ENCODE measurements at places on chromosomes 7 and 10.

- no peak for DNase-seq
Observed at GRCh38 chr10:128003521-128003920, 96.6 kb downstream of the PTPRE start.

DNA sequence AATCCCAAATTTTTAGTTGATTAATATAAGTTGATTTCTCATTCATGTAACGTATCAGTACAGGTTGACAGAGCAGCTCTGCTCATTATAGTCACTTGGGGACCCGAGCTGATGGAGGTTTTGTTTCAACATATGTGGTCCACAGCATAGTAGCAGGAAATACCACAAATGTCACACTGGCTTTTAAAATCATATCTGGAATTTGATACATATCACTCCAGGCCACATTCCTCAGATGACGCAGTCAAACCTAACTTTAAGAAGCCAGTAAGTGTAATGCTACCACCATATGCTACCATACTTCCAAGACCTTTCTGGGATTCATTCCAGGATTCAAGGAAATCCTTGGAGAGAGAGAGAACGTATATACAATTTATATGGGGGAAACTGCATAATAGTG is 156.3 kb downstream of the PHF14 start:
- no peak for DNase-seq

DNA sequence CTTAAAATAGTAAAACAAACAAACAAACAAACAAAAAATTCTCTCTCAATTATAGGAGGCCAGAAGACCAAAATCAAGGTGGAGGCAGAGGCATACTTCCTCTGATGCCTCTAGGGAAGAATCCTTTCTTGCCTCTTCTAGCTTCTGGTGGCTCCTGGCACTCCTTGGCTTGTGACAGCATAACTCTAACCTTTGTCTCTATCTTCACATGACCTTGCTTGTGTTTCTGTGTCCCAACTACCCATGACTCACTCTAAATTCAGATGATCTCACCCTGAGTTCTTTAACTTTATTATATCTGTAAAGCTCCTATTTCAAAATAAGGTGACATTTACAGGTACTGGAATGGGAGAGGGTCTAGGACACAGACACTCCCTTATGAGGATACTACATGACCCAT is 88.3 kb upstream of the ANTXRL start:
- DNase-seq, result no peak

DNA sequence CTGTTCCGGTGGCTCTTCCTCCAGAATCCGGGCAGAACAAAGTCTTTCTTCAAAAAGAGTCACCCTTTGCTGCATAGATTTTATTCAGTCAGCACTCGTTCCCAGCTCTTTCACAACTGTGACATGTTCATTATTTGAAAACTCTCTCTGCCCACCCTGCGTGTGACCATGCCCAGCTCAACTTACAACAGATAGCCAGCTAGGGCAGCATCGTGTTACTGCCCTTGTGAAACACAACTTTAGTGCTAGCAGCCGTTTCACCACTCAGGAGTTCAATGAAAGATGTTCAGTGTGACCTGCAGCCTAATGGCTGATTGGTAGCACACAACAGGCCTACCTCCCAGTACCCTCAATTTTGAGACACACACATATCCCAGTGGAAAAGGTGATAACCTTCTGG is 57.9 kb downstream of the ZNF438 start:
- no peak for DNase-seq

GRCh38 chr10:95873651-95874050 is 34.1 kb upstream of the CC2D2B start:
- DNase-seq, result no peak

DNA sequence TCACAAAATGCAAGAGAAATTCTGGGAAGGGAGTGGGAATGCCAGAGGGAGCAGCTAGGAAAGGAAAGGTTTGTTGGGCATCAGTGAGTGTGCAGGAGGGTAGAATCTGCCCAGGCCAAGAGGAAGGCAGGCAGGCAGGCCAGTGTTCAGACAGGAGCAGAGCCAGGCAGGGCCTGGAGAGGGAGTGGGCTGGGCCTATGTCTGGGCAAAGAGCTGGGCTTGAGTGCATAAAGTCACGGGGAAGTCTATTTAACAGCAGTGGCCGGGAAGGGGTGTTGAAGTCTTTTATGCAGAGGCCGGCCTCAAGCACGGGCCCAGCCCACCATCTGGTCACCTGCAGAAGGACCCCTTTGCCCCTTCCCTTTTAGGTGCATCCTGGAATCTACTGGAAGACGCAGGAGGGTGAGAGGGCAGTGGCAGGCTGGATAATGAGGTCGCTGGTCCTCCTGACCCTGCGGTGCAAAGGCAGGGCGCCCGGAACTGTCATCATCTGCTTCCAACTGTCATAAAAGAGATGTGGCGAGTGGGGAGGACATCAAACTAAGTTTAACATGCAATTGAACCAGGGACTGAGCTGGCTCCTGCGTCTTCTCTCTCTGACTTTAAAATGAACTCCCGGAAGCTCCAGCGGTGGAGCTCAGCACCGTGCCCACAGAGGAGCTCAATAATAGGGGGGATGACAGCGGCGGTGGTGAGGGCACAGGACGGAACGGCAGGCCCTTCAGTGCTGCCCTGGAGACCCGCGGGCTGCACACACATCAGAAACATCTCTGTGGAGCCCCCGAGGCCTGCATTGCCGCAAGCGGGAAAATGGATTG is 29.5 kb downstream of the CARD11 start:
- no peak for DNase-seq

GRCh38 chr7:47940088-47941013 is 7.9 kb downstream of the PKD1L1 start:
- DNase-seq, result no peak

DNA sequence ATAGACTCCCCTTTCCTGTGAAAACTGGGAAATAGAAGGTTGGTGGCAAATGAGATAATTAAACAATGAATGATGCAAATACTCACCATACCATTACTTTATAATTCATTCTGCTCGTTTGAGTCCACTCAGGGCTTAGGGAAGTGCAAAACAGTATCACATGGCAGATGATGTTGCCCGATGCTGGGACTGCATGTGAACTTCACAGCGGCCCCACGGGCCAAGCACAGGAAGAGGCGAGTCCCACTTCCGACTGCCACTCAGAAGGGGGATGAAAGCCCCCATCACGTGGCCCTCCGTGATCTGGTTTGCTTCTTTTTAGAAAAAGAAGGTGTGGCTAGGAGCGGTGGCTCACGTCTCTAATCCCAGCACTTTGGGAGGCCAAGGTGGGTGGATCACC is 71.5 kb downstream of the PRPF18 start:
- no peak for DNase-seq

DNA sequence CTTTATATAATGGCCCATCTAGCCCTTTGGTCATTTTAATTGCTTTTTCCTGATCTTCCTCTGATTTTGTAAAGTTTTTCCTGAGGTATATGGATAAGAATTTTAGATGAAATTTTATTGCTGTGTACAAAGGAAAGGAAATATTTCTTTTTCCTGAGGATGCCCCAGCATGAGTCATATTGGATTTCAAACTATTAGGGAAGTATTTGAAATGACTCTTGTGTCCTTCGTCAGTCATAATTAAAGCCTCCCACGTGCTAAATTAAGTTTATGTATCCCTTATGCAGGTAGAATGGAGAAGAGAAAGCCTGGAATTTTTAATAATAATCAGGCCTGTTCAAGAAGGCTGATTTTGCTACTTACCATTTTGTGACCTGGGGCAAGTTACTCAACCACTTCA is 82.6 kb upstream of the GLI3 start:
- DNase-seq, result no peak

GRCh38 chr10:10642751-10643150 is 374.9 kb upstream of the CELF2 start:
- no peak for DNase-seq

DNA sequence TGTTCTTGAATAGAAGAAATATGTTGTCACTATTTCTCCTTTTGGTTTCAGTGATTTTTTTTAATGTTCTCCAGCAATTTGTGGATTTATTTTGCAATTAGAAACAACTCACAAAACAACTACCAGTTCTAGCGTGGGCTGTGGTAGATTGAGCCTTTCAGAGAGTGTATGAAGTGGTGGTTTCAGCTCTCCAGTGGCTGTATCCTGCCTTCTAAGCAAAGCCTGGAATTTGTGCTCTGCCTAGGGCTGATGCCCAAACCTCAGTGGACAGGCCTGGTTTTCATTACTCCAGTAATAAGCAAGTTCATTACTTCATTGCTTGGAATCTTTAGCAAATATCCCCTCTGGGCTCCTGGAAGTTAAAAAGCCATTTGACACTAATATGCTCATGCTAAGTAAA is 35.9 kb downstream of the APBB1IP start:
- DNase-seq, result no peak

DNA sequence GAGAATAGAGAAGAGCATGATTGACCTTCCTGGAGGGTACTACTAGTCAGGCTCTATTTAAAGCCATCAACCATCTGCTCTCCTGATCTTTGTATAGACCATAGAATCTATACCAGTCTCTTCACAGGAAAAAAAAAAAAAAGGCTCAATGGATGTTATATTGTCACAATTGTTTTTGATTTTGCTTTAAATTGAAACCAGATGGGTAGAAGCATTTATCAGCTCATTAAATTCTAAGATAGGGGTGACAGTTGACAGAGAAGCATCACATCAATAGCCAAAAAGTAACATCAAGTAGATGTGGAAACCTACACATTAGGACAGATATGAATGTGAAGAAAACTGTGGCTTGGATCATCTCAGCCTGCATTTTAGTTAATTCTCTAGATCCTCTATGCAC is 558.9 kb upstream of the MBL2 start:
- no peak for DNase-seq

- DNase-seq, result no peak
Observed at GRCh38 chr7:78159545-78159944, 361.0 kb downstream of the PHTF2 start.

DNA sequence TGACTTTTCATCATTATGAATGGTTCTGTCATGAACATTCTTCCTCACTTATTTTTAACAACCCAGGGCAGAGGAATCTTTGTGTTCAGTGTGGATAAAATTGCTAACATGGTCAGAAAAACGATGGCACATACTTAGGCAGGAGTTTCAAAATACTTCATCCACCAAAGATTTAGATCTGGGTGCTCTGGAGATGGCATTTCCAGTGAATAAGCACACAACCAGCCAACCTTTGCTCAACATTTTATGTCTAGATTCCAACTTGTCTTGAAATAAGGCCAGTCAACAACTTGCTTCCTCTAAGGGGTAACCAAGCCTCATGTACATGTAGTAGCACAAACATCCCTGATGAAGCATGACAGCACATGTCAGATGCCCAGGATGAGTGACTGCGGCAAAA is 33.4 kb upstream of the ADRB1 start:
- DNase-seq, result no peak

DNA sequence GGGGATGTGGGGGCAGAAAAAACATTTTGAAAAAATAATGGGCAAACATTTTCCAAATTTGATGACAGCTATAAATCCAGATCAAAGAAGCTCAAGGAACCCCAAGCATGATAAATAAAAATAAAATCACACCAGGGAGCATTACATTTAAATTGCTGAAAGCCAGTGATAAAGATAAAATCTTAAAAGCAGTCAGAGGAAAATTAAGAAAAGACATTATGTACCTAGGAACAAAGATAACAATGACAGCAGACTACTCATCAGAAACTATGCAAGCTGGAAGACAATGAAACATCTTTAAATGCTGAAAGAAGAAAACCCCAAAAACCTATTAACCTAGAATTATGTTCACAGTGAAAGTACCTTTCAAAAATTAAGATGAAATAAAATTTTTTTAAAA is 23.3 kb downstream of the NEUROG3 start:
- no peak for DNase-seq

DNA sequence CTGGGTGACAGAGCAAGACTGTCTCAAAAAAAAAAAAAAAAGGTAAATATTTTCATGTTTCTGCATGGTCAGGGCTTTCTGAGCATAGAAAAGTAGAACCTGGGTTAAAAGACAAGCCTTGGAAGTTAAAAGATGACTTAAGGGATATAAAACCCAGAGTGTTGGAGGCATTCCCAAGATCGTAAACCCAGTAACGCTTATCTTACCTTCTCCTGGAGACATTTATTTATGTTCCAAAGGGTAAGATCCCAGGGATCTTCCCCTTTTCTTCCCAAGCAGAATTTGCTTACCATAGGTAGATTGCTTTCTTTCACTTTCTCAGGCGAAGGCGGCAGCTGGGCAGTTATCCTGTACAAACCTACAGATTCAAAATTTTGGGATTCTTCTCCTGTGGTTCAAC is 22.2 kb downstream of the SUGCT start:
- no peak for DNase-seq

DNA sequence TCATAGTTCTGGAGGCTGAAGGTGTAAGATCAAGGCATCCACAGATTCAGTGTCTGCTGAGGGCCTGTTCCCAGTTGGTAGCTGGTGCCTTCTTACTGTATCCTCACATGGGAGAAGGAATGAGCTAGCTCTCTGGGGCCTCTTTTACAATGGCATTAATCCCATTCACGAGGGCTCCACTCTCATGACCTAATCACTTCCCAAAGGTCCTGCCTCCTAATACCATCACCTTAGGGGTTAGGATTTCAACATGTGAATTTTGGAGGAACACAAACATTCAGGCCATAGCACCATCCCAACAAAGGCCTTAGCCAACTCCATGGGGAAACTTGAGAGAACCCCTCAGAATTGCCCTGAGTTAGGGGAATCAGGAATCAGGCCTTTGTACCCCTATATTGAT is 66.1 kb upstream of the CREB5 start:
- DNase-seq, result no peak

GRCh38 chr10:49080071-49080470 is 35.3 kb downstream of the VSTM4 start:
- DNase-seq, result no peak

- DNase-seq, result no peak
Observed at GRCh38 chr7:150909200-150909995, 57.1 kb downstream of the AOC1 start.

DNA sequence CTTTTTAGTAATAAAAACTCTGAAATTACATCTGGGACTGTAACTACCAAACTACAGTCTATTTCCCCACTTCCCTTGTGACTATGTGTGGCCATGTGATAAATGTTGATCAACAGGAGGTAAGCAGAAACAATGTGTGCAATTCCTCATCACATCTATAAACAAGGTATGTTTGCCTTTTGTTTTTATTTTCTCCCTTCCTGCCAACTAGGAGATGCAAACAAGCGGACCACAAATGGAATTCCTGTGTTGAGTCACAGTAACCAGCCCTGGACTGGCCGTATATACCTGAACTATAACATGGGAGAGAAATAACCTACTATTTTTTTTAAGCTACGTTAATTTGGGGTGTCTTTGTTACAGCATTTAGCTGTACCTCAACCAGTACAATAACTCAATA is 52.5 kb downstream of the SCRN1 start:
- DNase-seq, result no peak

- no peak for DNase-seq
Observed at GRCh38 chr10:70459061-70459773, 17.7 kb upstream of the NODAL start.
